ENCODE measurements at places on chromosomes 6 and 20.

DNA sequence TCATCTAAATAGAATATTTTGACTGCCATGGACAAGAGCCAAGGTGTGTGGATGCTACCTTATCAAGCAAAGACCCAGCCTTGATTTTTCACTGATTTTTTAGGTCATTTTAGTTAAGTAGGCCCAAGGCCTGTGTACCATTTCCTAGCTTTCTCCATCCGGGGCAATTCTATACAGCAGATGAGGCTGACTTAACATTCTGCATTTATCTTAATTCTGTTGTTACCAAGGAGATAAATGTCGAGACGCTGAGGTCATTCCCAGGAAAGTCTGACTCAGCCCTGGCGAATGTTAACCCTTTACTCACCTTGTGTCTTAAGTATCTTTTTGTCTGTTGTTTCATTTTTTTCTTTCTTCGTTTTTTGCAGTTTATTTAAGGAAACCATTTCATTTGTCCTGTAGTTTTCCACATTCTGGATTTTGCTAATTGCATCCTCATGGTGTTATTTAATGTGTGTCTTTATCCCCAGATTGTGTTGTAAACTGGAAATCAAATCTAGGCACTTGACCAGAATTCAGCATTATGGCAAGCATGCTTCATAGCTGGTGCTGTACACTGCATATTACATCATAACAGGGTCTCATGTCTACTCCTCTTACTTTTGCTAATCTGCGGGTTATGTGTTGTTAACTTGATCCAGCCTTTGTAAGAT, 277.0 kb downstream of the CDKAL1 start:
- DNase-seq = no peak

DNA sequence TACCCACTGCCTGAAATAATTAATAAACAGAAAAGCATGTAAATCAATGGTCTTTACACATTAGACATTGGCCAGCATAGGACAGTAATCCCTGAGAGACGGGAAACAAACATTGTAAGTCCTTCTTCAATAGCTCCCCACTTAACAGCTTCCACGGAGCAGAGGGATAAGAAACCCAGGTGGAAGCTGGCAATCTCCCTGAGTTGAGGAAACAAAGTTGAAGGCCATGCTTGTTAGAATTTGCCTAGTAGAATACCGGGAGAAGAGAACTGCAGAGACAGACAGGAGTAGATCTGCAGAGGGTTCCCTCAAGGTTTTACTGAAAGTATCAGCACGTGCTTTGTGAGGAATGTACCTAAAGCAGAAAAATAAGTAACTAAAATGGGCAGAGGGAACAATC, 33.9 kb downstream of the REV3L start:
- DNase-seq = no peak

GRCh38 chr20:44399446-44399845, 43.9 kb downstream of the HNF4A start:
- DNase-seq = no peak

GRCh38 chr6:52317841-52318581, 33.5 kb upstream of the MCM3 start:
- DNase-seq = peak; percentile 70

DNA sequence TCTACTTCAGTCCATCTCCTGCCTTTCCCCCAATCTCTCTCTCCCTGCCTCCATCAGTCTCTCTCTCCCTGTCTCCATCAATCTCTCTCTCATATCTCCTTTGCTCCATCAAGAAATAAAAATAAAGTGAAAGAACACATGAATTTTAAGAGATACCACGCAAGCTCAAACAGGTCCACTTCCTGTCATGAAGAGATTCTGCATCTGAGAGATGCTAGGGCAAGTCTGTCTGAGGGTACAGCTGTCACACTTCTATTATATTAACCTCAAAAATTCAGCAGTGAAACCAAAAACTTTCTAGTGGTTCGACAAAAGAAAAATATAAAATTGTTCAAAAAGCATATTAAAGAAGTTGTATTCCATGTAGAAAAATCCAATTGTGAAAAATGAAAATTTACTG, 296.8 kb upstream of the RSPO3 start:
- DNase-seq = no peak

- DNase-seq = no peak
These were observed 115.2 kb upstream of the AKIRIN2 start for GRCh38 chr6:87817183-87817582.

- no peak for DNase-seq
These were observed 7.8 kb downstream of the RAMACL start for GRCh38 chr6:166578536-166579236.

- no peak for DNase-seq
These were observed 13.4 kb downstream of the PTK7 start for GRCh38 chr6:43089467-43089866.

DNA sequence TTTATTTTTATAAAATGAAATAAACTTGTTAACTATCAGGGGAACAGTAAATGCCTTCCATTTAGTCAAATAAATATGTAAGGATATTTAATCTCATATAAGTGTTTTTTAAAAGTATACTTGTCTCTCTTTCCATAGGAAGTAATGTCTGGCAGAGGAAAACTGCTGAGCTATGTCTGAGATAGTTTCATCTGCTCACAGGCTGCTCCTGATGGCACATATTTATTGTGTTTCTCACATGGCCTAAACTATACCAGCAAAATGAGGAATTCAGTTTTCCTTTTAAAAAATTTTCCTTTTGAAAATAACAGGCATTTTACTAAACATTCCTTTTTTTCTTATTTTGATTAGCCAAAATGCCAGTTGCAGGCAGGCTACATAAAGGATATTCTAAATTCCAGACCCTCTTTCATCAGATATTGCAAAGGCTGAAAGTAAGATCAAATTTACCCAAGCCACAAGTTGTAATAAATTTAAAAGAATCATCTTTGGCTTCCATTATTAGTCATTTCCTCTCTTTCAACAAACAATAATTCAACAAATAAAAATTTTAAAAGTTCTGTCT, 60.1 kb upstream of the RNF146 start:
- DNase-seq = no peak

DNA sequence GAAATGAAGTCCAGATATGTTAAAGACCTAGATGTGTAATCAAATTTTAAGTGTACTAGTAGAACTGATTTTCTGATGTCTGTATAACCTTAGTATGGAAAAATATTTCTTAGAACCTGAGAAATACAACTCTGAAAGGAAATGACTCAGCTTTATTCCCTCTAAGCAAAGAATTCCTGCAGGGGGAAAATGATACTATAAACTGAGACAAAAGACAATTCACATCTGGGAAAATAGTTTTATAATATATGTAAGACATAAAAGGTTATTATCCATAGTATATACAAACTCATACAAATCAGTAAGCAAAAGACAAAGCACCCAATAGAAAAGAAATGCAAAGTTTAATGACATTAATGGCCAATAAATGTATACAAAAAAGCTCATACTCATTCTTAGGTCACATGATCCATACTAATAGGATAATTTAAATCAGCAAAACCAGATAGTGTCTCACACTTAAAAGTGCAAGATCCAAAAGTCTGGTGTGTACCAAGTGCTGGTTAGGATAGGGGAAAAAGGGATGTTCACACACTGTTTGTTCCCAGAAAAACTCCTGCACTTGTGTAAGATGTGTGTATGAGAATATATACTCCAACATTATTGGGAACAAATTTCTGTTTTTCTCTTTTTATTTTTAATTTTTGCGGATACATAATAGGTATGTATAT, 22.6 kb downstream of the RNF217 start:
- no peak for DNase-seq

DNA sequence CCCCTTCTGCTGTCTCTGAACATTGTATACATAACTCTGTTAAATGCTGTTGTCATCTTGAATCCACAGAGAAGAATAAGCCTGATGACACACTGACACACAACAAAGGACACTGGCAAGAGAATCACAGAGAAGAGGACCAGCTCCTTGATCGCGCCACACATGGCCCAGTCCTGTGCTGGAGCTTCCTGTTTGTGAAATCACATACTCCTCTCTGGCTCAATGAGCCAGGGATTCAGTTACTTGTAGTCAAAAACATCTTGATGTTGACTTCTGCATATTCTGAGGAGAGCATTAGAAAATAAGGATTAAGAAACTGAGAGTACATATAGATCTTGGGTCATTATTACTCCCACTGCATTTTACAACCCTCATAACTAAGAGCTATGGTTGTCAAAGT, 100.1 kb downstream of the EPB41L2 start:
- DNase-seq = peak; percentile 34

DNA sequence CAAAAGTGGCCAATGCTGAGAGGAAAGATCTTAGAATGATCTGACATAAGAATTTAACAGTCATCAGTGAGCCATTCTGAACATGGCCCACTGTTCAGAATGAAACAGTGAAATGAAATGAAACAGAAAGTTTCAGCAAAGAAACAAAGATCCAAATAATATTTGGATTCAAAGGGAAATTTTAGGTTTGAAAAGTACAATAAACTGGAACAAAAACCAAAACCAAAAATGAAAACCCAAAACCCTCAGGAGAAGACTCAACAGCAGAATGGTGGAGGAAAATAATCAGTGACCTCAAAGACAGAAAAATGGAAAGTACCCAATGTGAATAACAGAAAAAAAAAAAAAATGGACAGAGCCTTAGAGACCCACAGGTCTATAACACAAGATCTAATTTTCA, 66.1 kb upstream of the EMILIN3 start:
- DNase-seq = peak; percentile 65

DNA sequence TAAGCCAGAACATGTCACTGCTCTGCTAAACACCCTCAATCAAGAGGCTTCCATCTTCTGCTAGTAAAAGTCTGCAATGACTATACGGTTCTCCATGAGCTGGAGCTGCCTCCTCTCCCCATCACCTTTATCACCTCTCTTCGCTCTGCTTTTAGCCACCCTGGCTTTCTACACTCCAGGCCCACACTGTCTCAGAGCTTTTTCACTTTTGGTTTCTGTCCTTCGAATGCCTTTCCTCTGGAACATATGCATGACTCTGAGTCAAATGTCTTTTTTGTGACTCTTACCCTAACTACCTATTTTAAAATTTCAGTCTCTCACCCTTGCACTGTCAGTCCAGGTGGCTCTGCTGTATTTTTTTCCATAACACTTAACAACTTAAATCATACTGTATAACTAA, 525.4 kb upstream of the RNF217 start:
- peak; percentile 12 for DNase-seq

- no peak for DNase-seq
These were observed 313.3 kb downstream of the RNGTT start for GRCh38 chr6:88650029-88650619.

GRCh38 chr6:5455142-5455541, 193.8 kb downstream of the FARS2 start:
- DNase-seq = no peak

GRCh38 chr6:157462956-157463742, 82.2 kb downstream of the ZDHHC14 start:
- DNase-seq = no peak

GRCh38 chr20:51249781-51250180, 226.9 kb upstream of the KCNG1 start:
- no peak for DNase-seq

- no peak for DNase-seq
These were observed 38.8 kb downstream of the ADNP start for GRCh38 chr20:50892394-50892793.

DNA sequence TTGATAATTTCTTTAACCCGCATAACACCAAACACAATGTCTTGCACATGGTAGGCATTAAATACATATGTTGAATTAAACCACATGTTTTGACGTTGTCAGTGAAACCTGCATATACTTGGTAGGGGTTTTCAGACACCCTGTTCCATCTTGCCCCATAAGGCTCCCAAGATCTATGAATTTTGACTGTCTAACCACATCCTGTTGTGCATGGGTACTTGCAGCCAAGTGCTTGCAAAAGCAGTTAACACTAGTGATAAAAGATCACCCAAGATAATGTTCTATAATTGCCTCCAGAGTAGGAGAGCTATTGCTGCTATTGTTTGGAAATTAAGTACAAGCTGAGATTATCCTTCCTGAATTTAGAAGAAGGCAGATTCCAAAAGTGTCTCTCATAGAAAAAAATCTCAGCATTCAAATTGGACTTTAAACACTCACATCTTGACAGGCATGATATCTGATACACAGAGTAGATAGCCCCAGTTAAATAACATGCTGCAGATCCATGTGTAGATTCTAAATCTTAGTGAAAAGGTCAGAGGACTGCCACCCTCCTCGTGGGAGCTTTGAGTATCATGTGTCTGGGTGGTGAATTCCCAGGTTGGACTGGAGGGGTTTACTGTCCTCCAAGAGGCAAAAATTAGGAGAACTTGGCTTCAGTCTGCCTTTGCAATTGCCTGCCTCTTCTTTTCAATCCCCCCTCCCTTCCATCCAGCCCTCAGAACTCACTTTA, 25.8 kb upstream of the CCN6 start:
- DNase-seq = no peak

GRCh38 chr6:43976706-43977403, 150.4 kb downstream of the MRPL14 start:
- DNase-seq = no peak

GRCh38 chr6:170470734-170471133, 82.4 kb downstream of the PSMB1 start:
- DNase-seq = no peak

DNA sequence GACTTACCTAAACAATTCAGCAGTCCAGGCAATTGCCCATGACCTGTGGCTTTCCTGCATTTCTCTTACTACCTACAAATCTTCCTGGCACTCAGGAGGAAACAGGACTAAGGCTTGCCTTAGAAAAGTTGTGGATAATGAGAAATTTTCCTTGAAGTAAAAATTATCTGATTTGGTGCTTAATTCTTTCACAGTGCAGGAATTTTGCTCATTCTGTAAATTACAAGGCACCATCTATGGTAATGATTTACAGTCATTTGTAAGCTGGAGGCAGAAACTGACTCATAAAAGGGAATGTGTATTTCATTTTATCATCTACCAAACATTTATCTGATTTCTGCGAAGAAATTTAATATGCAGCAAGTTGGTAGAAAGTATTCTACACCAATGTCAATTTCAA, 211.5 kb upstream of the FKBP1C start:
- DNase-seq = no peak

DNA sequence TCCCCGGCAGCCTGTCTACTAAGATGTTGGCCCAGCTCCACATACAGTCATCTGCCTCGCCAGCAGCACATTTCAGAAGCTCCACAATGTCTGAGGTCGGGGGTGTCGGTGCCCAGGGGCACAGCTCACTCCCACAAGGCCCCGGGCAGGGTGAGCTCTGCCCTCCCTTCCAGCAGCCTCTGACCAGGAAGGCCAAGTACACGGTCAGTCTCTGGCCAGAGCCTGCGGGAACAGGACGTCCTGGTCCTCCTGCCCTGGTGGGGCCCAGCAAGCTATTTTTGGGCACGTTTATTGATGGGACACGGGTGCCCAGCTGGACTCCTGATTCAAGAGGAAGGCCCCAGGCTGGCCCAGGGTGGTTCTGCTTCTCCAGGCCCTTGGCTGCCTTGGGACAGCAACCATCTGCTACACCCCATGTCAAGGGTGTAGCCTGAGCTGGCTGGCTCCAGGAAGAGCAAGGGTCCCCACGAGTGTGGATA, 114.9 kb upstream of the PTPN1 start:
- DNase-seq = no peak

GRCh38 chr6:144019929-144020328, 11.9 kb upstream of the PLAGL1 start:
- DNase-seq = peak; percentile 28

GRCh38 chr6:116034327-116034726, 26.4 kb downstream of the FRK start:
- peak; percentile 8 for DNase-seq

Data from suppressor macrophage treated with lipopolysaccharide for 1 hour (primary cell).